Mesendoderm (in vitro differentiated cells): ENCODE measurements at places on chromosomes 4 and X.

DNA sequence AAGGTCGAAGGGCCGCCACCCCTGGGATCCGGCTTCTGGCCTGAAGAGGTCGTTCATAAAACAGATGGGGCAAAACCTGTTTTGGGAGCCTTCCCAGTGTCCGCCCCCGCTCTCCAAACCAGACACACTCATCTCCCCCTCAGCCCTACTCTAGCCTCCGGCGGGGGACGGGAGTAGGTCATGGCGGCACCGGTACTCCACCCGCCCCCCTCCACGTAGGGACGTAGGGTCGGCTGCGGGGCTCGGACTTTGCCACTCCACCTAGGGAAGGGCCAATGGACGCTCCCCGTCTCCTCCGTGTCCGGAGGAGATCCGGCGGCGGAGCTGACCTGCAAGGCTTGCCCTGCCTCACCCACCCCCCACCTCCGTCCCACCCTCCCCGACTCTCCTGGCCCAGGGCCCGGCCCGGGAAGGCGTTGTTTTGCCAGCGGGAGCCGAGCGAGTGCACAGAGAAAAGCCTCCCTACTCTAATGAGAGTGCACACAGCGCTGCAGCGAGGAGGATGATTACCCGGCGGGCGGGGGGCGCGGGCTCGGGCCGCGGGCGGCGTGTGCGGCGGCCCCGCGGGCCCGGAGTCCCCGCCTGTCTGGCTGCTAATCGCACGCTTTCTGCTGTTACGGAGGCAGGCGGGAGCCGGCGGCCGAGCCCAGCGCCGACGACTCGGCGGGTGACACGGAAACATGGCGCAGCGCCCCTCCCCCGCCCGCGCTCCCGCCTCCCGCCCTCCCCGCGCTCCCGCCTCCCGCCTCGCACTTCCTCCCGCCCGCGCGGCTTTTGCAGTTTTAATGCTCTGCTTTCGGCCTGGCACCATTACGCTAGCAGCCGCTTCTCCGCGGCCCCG lies 8.3 kb upstream of the BCOR start:
- H3K4me3 ChIP-seq, result no peak overlapping the region
- H3K27ac ChIP-seq, result peak overlapping the region; percentile 81
- peak; percentile 54 for DNase-seq
- no peaks in the 10 kb centered on the region for H3K27me3 ChIP-seq
- H3K36me3 ChIP-seq, result no peaks in the 10 kb centered on the region
- H3K4me1 ChIP-seq, result peaks cover 2% of the 10 kb centered on the region

- H3K4me3 ChIP-seq, result no peak overlapping the region
- no peaks in the 10 kb centered on the region for H3K27me3 ChIP-seq
- H3K27ac ChIP-seq, result no peak overlapping the region
- H3K4me1 ChIP-seq, result no peaks in the 10 kb centered on the region
- no peaks in the 10 kb centered on the region for H3K36me3 ChIP-seq
- DNase-seq, result peak; percentile 39
Observed at GRCh38 chr4:109798866-109799265, 2.9 kb downstream of the CFI start.

GRCh38 chr4:159137176-159137575 lies 34.3 kb downstream of the RAPGEF2 start:
- peaks cover 8% of the 10 kb centered on the region for H3K4me1 ChIP-seq
- H3K27ac ChIP-seq, result no peak overlapping the region
- DNase-seq, result peak; percentile 36
- H3K4me3 ChIP-seq, result no peak overlapping the region
- H3K36me3 ChIP-seq, result no peaks in the 10 kb centered on the region

DNA sequence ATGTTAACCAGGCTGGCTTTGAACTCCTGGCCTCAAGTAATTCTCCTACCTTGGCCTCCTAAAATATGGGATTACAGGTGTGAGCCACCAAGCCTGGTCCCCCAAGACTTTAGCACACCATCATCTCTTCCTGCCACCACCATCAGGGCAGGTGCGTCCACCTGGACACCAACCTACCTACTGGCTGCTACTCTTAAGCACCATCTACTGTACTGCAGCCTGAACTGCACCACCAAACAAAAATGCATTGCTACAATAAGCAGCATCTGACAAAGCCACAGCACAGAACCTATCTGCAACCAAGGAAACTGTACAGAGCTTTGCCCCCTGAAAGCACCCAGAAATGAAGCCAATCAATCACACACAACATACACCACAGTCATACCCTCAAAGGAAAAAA lies 139.7 kb downstream of the EFHC2 start:
- no peak overlapping the region for H3K27ac ChIP-seq
- no peaks in the 10 kb centered on the region for H3K36me3 ChIP-seq
- H3K4me1 ChIP-seq, result no peaks in the 10 kb centered on the region
- peak; percentile 19 for DNase-seq
- no peak overlapping the region for H3K4me3 ChIP-seq

DNA sequence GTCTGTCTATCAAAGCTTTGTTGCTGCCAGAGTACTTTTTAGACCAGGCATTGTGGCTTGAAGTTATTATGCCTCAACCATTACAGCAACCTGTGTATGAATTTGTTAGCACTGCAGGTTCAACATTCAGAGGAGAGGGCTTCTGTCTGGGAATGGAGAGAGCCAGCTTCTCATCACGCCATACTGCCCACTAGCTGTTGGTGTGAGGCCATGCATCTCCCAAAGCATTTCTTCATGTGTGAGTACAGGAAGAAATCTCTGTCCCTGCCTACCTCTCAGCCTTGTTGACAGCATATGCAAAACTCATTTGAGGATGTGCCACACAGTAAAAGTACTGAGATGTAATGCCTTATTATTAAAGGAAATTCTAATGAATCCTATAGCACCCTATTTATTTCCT lies 76.9 kb upstream of the PPARGC1A start:
- H3K36me3 ChIP-seq, result no peaks in the 10 kb centered on the region
- H3K27ac ChIP-seq, result no peak overlapping the region
- H3K27me3 ChIP-seq, result no peaks in the 10 kb centered on the region
